Hippocampal formation (tissue), 2 donors: ENCODE measurements at places on chromosomes 3 and 15.

DNA sequence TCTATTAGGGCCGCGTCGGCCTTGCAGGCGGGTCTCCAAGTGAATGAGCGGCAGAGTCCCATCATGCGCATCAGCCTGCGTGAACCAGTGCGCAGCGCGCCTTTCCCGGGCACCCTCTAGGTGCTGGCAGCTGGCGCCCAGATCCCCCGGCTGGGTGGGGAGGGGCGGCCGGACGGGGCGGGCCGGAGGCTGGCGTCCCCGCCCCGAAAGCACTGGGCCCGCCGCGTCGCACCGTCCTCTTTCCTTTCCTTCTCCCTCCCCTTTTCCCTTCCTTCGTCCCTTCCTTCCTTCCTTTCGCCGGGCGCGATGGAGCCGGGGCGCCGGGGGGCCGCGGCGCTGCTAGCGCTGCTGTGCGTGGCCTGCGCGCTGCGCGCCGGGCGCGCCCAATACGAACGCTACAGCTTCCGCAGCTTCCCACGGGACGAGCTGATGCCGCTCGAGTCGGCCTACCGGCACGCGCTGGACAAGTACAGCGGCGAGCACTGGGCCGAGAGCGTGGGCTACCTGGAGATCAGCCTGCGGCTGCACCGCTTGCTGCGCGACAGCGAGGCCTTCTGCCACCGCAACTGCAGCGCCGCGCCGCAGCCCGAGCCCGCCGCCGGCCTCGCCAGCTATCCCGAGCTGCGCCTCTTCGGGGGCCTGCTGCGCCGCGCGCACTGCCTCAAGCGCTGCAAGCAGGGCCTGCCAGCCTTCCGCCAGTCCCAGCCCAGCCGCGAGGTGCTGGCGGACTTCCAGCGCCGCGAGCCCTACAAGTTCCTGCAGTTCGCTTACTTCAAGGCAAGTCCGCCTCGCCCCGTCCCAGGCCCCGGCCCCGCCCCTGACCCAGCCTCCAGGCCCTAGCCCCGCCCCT, at the start of gene CRTAP:
Gene CRTAP, plus strand, starts transcription at position 243 of the 850 bp plus-strand sequence. Its CDS starts 64 bp downstream, at position 307.
- DNase-seq, result peak; percentile 89

GRCh38 chr3:75781079-75781745, 4.1 kb downstream of the ZNF717 start:
- no peak for DNase-seq

- DNase-seq, result no peak
Measured at GRCh38 chr3:145899241-145899640, 261.7 kb downstream of the PLOD2 start.

GRCh38 chr3:136584728-136585127, 167.4 kb downstream of the STAG1 start:
- DNase-seq, result no peak

- DNase-seq, result no peak
Measured at GRCh38 chr15:101358895-101359294, 63.8 kb upstream of the SNRPA1 start.

GRCh38 chr3:146625186-146625775, 20.1 kb upstream of the PLSCR5 start:
- DNase-seq, result no peak

DNA sequence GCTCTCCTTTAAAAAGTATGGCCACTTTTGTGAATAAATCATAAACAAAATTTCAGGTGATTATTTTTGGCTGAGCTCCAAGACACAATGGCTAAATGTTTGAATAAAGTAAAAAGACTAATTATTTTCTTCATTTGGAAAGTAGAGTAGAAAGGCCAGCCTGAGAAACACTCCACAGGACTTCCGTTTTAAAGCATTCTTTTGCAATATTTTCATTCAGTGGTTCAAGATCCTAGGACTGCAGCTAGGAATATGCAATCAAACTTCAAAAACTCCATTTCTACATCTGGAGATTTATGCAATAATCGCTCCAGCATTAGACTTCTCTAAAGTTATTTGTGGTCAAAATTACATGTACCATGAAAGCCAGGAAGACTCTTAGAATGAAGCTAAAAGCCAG, 62.8 kb downstream of the MECOM start:
- DNase-seq, result no peak
